Fibroblast of skin of scalp (primary cell): ENCODE measurements at places on chromosomes 12 and 14.

- no peak for DNase-seq
Measured at GRCh38 chr12:95997911-95998510, 1.9 kb upstream of the HAL start.

DNA sequence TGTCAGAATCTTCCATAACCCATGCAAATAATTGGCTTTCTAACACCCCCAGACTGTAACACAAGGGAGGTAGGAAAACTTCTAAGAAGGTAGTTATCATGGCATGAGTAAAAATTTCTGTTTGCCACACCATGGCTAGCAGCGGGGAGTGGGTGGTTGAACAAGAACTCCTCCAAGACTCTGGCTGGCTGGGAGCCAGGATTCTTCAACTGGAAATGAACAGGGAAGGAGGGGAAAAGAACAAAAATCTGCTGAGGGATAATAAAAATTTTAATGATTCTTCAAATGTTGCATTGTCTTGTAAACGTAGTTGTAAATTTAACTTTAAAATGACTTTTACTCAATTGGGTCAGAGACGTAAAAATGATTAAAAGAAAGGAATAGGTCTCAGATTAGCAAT lies 78.9 kb downstream of the AKAP6 start:
- peak; percentile 35 for DNase-seq

DNA sequence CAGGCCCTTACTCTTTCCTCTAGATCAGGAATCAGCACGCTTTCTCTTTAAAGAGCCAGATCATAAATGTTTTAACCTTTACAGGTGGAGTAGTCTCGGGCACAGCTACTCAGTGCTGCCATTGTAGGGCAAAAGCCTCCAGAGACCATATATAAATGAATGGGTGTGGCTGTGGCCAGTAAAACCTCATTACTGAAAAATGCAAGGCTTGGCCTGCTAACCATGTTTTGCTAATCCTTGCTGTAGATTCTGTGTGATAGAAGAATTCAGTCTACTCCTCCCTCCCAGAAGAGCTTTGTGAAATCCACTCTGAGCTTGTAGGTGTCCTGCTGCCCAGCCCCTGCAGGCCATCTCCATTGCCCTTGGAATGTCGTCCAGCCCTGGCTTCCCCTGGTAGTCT lies 58.1 kb downstream of the HSP90AA1 start:
- peak; percentile 75 for DNase-seq

DNA sequence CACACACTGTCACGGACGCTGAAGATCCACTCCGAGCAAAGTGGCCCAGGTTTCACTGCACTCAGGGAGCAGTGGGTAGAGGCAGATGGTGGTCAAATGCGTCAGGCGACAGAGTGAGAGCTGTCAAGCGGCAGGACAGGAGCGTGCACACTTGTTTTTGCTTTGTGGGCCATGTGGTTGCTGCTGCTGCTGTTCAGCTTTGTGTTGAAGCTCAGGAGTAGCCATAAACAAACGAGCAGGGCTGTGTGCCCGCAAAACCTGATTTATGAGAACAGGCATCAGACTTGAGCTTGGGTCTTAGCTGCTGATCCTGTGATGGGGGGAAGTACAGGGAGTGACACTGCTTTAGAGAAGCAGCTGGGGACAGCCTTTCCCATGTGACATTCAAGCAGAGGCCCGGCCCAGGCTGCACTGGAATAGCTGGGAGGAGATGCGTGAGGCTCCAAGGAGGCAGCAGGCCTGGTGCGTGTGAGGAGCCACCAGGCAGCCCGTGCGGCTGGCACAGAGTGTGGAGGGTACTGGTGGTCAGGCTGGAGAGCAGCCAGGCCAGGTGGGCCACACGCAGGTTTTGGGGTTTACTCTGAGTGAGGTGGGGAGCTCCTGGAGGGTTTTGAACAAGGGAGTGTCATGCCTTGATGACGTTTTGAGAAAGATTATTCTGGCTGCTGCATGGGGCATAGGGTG lies 31.1 kb upstream of the ASPG start:
- DNase-seq, result no peak

GRCh38 chr14:71403656-71404055 lies 496.4 kb downstream of the PCNX1 start:
- DNase-seq, result no peak

DNA sequence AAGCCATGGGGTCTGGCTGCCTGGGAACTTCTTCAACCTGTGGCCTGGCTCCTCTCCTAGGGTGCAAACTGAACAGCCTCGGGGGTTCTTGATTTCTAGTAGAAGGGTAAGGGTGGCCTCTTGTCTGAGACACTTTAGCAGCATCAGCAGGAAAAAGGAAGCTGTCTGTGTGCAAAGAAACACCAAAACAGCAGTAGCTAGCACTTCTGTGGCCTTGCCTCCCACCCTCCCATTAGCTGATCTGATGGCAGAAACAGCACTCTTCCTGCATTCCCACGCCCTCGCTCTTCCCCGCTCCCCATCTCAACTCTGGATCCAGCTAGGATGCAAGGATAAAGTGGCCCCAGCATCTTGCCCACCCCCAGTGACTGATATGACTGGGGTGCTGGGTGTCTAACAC lies 20.7 kb downstream of the SLC7A8 start:
- no peak for DNase-seq

- DNase-seq, result peak; percentile 98
Measured at GRCh38 chr12:25458047-25458552, 95.0 kb downstream of the LMNTD1 start.

DNA sequence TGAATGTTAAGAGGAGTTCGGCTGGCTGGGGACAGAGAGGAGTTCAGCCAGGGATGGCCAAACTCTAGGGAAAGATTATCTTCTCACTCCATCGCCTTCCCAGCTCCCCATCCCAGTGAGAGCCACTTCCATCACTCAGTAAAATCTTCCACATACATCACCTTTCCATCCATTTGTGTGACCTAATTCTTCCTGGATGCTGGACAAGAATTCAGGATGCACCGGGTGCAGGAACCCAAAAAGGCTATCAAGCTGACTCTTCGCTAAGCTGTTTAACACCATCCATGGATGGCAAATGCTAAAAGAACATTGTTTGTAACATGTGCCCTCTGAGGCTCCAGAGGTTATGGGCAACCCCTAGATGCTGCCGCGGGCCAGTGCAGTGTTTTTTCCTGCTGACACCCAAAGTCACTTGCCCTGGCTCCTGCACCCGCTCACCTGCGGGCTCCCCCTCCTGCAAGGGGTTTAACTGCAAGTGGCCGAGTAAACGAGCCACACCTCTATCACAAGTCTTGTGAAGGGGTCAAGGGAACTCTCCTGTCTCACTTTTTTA lies 216.0 kb upstream of the NPAS3 start:
- no peak for DNase-seq

- no peak for DNase-seq
Measured at GRCh38 chr14:101977311-101978071, 13.1 kb downstream of the DYNC1H1 start.

- DNase-seq, result no peak
Measured at GRCh38 chr14:103271189-103271588, 62.8 kb upstream of the EIF5 start.

- peak; percentile 44 for DNase-seq
Measured at GRCh38 chr12:20477672-20478071, 109.3 kb downstream of the PDE3A start.

DNA sequence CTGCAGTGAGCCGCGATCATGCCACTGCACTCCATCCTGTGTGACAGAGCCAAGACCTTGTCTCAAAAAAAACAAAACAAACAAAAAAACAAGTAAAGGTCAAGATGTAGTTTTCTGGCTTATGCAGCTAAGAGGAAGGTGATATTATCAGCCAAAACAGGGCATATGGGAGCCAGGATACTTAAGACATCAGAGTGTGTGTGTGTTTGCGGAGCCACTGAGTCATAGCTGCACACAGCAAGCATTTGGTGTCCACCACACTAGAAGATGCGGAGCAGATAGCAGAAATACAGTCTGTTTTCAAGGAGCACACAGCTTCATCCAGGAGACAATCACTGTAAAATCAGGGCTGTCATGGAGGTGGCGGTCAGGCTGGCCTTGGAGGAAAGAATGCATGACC lies 72.6 kb upstream of the REP15 start:
- DNase-seq, result no peak

DNA sequence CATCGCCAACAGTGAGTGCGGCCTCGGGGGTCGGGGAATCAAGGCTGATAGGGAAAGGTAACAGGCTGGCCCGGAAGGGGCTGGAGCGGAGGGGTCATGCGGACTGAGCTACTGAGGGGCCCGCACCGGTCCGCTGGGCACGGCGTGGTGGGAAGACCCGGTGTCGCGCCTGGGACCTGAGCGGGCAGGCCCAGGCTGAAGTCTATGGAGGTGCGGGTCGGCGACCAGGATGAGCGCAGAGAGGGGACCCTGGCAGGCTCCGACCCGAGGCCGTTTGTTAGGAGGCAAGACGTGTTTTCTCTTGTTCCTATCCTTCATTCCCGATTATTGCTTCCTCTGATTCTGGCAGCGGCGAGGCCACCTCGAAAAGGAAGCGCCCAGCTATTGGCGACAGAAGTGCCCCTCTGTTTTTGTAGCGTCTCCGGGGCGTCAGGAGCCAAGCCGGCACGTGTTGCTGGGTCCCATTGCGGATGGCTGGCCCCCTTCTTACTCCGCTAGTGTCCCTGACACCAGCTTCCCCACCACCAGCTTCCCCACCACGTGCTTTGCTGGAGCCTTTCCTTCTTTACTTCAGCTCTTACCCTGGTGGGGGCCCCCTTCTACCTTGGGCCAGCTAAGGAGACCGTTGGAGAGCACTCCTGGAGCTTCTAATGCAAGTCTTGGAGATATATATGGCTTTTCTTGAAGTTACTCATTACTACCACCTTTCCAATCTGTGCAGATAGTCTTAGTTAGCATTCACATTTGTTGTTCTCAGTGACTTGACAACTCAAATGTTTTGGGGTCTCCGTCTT lies 653 bp downstream of the PA2G4 start:
- DNase-seq, result no peak

DNA sequence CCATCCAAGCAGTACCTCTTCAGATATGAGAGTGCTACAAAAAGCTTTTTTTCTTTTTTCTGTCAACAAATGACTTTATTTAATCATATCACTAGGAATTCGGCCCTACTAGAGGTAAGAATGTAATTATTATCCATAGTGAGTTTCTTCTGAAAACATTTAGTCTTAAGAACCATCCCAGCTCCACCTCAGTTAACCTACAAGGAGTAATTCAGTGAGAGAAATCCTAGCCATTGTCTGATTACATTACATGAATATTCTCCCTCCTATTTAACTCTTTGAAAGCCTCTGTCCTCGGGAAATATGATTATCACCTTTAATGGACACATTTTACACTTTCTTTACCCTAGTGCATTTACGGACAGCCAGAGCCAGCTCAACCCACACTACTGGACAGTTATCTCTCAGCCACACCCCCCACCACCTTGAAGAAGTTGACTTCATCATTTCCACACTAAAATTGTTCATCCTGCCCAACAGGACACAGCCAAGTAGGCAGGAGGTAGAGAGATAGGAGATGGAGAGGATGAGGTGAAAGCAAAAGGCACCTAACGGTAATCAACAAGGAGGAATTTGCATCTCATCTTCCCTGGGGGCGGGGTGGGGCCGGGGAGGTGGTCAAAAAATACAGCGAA lies 1.3 kb downstream of the PPFIA2 start:
- no peak for DNase-seq

GRCh38 chr12:19642345-19642744 lies 203.1 kb downstream of the AEBP2 start:
- DNase-seq, result no peak

DNA sequence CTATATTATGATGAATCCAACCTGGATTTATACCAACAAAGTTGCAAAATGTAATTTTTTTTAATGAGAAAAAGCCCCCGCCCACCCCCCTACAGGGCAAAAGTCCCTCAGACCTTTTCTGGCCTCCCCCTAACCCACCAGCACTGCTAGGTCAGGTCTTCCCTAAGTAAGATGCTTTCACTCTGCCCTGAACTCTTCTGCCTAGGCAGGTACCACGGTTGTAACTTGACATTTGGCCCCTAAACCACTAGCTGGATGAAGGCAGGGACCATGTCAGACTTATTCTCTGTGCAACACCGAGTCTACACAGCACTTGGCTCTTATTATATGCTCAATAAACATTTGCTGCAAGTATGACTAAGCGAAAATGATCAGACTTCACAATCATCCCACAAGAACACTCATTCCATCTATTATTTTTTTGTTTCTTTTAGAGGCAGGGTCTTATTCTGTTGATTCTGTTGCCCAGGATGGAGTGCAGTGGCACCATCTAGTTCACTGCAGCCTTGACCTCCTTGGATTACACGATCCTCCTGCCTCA lies 63.2 kb downstream of the SPRING1 start:
- no peak for DNase-seq

GRCh38 chr12:46778415-46778814 lies 47.4 kb downstream of the SLC38A4 start:
- no peak for DNase-seq

GRCh38 chr12:57001448-57001906 lies 4.9 kb downstream of the ZBTB39 start:
- DNase-seq, result peak; percentile 52

DNA sequence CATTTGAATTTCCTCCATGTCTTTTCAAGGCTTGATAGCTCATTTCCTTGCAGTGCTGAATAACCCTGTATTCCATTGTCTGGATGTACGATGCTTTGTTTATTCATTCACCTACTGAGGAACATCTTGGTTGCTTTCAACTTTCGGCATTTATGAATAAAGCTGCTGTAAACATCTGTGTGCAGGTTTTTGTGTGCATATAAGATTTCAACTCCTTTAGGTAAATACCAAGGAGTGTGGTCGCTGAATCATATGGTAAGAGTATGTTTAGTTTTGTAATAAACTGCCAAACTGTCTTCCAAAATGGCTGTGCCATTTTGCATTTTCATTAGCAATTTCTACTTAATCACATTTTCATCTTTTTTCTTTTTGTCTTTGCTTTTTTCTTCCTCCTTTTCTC lies 327.7 kb upstream of the TBX3 start:
- DNase-seq, result no peak

DNA sequence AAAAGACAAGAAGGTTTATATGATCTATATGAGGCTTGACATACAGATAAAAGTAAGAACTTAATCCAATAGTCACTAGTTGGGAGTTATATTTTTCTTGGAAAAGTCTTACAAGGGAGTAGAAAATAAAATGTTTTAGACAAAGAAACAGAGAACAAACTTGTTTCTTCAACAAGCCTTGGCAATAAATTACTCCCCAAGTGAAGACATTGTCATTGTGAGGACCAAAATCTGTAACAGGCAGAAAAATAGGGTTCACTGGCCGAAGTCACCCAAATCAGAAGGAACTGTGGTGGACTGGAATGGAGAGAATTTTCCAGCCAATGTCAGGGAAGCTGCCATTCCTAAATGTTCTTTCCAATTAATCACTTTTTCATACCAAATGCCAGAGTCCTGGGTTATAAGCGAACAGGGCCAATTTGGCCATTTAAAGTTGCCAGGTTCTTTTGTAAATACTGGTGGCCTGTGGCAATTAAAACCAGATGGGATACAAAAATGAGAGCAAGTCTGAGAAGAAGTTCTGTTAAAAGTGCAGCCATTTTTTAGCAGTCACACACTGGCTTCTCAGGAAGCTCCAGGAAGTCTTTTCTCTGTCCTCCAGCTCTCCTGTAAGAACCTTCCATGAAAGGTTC lies 117.3 kb upstream of the OVCH1 start:
- DNase-seq, result peak; percentile 33

- peak; percentile 18 for DNase-seq
Measured at GRCh38 chr14:84006643-84007155, 1523.2 kb upstream of the FLRT2 start.

GRCh38 chr14:74647061-74647677 lies 35.1 kb upstream of the LTBP2 start:
- DNase-seq, result no peak

GRCh38 chr14:93737634-93738033 lies 50.7 kb downstream of the PRIMA1 start:
- no peak for DNase-seq
